Activated CD4-positive, CD25-positive, alpha-beta regulatory T cell treated with anti-CD3 and anti-CD28 coated beads, Interleukin-2, amount 50 U/mL, for 24 hours (primary cell): ENCODE measurements at places on chromosomes 3 and 15.
A peak's percentile ranks its signal among the peaks of the same experiment; 100 is the strongest.

GRCh38 chr3:23864931-23865330, 51.9 kb downstream of the NKIRAS1 start:
- ATAC-seq: no peak

GRCh38 chr3:39752751-39753150, 56.7 kb upstream of the MYRIP start:
- ATAC-seq: no peak

DNA sequence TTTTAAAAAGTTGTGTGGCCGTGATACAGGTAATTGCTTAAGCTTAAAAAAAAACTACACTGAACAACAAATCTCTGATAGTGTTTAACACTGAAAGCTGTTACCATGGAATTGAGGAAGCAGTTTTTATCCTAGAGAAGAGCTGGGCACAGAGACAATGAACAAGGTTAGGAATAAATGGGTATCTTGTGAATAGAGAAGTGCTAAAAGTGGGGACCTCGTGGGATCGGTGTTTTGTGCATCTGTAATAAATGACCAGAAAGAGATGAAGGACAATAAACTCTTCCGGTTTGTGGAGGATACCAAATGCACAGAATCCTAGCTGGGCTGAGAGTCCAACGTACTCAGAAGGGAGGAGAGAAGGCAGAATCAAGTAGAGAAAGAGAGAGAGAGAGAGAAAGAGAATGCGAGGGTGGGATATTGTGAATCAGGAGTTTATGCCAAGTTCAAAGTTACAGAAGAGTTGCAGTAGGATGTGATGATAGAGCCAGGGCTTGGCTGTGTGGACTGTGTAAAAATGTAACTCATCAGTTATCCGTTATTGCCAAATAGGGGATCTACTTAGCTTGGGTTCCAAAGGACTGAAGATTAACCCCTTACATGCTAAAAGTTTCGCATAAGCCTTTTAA, 148.9 kb downstream of the IL20RB start:
- ATAC-seq: no peak

DNA sequence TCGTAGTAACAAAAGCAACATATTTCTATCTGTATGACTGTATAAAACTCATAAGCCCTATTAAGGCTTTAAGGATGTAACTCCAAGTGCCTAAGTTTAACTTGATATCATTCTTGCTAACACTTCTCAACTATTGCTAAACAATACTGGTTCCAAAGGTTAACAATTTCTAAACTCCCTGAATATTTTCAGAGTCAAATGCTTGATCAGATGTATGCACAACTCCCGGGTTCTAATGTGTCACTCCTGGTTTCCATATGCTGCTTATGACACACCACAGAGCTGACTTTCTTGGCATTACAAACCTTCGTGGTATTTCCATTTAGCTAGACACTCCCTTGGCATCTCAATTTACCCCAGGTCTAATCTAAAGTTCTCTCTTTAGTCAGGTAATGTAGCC, 26.3 kb downstream of the DZIP1L start:
- no peak for ATAC-seq

DNA sequence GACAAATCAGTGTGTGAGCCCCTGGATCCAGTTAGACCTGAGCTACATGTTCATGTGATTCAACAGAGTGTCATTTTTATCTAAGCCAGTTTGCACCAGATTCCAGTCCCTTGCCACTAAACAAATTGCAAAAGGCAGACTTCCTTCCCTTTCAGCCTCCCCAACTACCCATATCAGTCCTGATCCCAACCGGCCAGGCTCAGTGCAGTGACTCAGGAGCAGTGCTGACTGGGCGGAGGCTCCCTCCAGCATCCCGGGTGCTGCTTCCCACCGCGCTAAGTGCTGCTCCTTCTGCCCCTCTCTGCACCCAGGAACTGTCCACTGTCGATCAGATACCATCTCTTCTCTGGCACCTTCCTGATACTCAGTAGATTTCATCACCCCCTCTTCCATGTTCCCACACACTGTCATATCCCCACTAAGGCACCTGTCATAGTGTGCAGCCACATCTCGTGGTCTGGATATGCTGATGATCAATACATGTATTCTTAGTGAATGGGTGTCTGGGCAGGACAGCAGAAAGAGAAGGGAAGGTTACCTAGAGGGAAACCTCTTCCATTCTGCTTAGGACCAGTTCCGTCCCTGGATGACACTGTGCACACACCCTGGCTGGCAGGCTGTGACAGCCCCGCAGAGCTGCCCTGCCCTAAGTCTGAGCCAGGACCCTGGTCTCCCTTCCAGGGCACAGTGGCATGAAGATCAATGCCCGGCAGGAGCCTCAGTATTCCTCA, 108.8 kb upstream of the RAD18 start:
- ATAC-seq: no peak

GRCh38 chr3:65786890-65787289, 251.8 kb downstream of the MAGI1 start:
- no peak for ATAC-seq

GRCh38 chr3:4814305-4814903, 164.8 kb upstream of the BHLHE40 start:
- ATAC-seq: no peak

DNA sequence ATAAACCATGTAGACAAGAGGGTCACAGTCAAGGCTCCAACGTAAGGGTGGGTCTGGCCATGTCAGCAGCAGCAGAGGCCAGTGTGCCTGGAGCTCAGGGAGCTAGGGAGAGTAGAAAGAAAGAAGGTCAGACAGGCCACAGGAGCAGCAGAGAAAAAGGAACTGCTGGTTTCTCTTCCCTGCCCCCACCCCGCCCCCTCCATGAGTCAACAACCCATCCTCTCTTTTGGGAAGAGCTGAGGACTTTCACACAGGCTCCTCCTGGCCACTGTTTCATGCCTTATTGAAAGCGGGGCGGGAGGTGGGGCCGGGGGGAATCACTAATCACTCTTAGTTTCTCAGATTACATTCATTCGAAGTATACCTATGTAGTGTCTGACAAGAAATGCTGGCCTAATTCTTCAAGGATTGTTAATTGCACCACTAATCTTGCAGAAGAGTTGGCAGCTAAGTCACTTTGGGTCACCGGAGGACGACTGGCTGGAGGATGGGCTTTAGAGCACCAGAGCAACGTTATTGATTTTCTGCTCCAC, 9.1 kb upstream of the SCG3 start:
- ATAC-seq: no peak

DNA sequence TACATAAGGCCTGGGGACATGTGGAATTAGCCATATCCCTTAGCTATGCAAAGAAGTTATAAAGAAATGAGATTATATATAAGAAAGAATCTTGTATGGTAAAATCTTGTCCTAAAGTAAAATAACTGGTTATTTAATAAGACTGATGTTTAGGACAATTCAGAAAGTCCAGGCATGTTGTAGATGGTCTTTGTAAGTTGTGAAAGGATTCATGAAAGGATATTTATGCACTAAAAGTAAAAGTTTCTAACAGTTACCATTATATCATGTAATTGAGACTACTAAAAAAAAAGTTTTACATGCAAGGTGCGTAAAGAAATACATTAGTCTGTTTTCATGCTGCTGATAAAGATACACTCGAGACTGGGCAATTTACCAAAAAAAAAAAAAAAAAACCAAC, 146.3 kb downstream of the FMN1 start:
- no peak for ATAC-seq

GRCh38 chr3:139517321-139518065, 22.0 kb downstream of the RBP1 start:
- ATAC-seq: no peak

DNA sequence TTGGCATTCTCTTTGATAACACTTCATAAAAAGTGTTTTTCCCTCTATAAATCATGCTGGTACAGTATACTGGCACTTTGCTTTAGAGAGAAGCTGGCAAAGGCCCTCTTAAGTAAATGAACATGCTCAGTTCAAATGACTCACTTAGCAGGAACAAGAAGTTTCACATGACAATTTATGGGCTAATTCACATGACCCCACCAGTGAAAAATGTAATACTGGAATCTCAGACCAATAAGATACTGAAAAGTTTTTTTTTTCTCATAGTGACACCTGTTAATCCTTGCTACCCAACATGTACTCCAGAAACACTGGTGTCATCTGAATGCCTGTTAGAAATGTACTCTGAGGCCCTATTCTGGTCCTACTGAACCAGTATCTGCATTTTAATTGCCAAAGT, 13.9 kb downstream of the BTBD1 start:
- no peak for ATAC-seq

DNA sequence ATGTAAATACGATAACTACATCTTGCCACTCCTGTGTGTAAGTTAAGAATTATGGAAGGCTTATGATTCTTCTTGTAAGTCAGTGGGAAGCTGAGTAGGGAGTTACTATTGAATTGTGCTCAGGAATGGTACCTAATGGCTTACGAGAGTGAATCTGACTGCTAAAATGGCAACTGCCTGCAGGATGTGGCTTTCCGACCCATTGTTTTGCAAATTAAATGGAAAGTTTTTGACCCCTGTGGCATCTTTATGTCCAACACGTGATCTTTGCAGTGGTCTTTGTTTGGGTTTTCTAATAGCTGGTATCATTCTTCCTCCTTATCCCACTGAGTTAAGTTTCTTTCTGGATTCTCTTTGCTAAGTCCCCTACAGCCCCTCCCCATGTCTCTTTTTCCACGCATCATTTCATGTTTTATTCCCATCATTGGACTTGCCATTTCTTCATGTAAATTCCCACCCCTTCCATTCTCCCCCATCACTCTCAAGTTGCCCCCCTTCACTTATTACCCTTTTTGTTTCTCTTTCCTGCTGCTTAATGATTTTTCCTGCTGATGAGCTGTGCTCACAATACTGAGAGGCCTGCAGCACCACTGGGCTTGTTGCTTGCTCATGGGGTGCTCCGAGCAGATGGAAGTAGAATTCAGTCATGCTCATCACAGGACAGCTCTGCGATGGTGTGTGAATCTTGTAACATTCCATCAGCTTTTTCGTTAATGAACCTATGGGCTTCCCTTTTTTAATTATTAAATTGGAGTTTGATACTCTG, 428.2 kb upstream of the IL12A start:
- no peak for ATAC-seq

DNA sequence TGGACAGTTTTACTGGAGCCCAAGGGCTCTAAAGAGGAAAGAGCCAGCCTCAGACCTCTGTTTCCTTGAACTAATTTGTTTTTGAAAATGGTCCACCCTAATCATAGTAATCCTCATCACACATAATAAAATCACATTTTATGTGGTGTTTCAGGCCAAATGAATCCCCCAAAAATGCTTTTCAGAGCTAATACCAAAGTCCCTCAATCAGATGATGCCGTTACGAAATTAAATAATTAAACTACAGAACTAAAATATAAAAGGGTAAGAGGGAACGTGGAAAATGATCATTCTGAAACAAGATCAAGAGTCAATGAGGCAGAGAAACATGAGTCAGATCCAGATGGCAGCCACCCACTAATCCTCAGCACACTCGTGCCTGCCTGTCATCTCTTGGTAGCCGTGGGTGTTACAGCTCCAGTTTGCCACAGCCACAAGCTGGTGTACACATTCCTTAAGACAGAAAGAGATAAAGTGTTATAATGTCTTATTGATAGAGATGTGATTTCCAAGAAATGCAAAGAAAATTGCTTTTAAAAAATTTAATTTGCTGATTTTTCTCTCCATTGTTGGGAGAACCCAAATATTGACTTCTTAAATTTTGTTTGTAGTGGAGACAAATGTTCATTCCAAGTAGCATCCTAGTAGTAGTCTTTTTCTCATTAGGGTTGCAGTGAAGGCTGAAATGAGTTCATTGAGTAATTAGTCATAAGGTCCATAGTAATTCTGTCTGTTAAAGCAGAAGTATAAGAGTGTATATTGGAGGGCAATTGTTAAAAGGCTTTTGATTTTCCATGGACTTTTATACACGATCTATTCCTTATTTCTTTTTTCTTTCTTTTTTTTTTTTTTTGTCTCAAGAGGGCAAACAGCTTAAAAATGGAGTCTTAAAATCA, 104.2 kb downstream of the AGBL1 start:
- ATAC-seq: no peak

- ATAC-seq: peak; percentile 62
Observed at GRCh38 chr3:122975163-122975923, 52.2 kb downstream of the SEMA5B start.

- ATAC-seq: no peak
Observed at GRCh38 chr3:134030379-134031347, 938 bp upstream of the SLCO2A1 start.

DNA sequence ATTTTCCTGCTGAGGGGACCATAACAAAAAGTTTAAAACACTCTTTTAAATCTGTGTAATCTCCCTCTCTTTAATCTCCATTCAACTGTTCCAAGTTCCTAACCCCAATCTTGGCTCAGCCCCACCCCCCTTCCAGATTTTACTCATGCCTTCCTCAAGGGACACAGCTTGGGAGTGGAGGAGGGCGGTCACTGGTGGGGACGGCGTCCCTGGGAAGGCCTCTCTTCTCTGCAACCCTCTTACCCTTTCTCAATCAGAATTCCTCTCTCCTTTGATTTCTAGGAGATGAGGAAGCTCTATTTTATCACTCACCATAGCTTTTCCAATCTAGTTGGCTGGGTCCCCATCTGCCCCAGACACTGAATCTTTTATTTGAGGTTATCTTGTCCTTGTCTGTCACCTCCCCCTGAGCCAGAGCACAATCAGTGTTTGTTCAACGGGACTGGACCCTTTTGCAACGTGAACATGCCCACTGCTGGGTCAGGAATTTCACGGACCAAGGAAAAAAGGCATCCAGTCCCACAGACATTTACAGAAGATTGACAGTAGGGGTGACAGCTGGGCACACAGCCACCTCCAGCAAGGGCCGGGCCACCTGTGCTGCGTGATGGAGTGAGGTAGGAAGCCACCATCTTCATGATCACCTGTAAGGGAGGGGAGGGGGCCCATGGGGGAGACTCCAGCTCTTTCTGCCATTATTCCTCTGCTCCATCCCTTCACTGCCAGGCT, 84.0 kb upstream of the HERC1 start:
- no peak for ATAC-seq

- no peak for ATAC-seq
Observed at GRCh38 chr15:27933562-27933961, 165.6 kb downstream of the OCA2 start.

DNA sequence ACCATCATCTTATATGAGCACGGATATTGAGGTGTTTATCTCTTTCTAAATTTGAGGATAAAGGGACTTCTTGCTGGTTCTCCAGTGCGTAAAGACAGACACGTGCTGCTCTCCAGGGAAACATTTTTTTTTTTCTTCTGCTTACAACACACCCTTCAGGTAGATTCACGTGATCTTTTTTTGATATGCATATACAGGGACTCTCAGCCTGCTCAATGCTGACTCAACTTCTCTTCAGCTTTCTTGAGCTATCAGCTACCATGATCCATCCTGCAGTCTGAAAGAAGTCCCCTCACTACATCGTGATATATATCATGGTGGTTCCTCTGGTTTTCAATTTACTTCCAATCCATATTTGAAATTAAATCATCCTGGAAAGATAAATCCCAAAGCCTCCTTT, 87.1 kb upstream of the SLITRK3 start:
- ATAC-seq: no peak

- ATAC-seq: no peak
Observed at GRCh38 chr3:192897005-192897404, 20.7 kb downstream of the MB21D2 start.

GRCh38 chr3:188137051-188137450, 16.9 kb upstream of the LPP start:
- no peak for ATAC-seq

- no peak for ATAC-seq
Observed at GRCh38 chr15:62850791-62851291, 191.7 kb upstream of the TPM1 start.

- ATAC-seq: no peak
Observed at GRCh38 chr3:179995406-179995805, 41.3 kb downstream of the PEX5L start.

- ATAC-seq: no peak
Observed at GRCh38 chr3:156413293-156413892, 141.5 kb downstream of the SSR3 start.
